ENCODE measurements at places on chromosomes 12 and 14.

DNA sequence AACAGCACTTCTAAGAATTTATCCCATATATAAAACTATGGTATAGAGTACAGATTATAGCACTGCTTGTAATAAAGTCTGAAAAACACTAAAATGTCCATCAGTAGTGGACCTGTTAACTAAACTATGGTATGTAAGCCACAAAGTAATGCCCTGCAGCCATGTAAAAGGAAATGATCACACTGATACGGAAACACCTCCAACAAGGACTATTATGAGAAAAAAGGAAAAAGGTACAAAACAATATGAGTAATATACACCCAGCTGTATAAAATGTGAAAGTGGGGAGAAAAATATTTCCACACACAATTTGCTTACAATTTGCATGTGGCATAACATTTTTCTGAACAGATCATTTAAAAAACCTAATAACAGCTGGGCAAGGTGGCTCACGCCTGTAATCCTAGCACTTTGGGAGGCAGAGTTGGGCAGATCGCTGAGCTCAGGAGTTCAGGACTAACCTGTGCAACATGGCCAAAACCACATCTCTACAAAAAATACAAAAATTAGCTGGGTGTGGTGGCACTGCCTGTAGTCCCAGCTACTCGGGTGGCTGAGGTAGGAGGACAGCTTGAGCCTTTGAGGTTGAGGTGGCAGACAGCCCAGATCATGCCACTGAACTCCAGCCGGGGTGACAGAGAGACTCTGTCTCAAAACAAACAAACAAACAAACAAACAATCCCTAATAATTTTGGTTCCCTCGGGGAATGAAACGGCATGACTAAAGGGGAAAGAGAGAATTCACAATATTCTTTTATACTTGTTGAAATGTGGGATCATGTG, 250.5 kb downstream of the MED13L start:
- no peak for DNase-seq

- no peak for DNase-seq
Observed at GRCh38 chr12:22858849-22859570, 234.0 kb downstream of the ETNK1 start.

GRCh38 chr14:69827560-69827959, 30.5 kb upstream of the SLC10A1 start:
- no peak for DNase-seq

DNA sequence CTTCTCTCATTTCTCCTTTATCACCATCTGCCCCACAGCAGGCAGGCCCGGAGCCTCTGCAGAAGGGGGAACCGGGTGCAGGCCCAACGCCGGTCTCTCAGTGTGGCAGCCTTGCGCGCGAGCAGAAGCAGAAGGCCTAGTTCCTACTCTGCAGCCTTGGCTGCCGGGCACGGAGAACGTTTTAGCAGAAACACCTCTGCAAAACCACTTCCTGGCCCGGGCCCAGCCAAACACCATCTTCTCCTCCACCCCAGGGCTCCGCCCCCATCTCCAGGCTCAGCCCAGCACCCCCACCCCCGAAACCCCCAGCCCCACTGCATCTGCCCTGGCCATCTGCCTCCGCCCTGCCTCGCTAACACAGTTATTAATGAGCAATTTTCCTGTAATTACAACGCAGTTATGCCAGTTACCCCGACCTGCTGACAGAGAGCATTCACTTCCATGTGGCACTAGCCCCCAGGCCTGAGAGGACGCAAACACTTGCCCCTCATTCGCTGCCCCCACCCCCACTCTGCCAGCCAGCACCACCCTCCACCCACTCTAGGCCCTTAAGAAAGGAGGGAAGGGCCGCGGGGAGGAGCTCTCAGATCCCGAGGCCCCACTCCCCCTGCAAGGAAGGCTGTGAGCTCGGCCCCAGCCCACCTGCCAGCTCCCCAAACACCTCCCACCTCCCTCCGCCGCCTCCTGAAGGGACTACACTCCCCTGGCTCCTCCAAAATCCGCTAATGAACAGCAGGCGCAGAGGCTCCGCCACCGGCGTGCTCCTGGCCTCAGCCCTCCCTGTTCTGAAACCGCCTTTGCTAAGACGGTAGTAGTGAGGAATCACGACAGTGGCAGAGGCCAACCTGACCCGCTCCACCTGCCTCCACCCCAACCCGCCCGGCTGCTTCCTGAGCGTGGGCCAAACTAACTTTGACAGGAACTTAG, 44.7 kb upstream of the FBRSL1 start:
- DNase-seq: peak; percentile 60
